ENCODE measurements at places on chromosomes 16 and 17.
A peak's percentile ranks its signal among the peaks of the same experiment; 100 is the strongest.

DNA sequence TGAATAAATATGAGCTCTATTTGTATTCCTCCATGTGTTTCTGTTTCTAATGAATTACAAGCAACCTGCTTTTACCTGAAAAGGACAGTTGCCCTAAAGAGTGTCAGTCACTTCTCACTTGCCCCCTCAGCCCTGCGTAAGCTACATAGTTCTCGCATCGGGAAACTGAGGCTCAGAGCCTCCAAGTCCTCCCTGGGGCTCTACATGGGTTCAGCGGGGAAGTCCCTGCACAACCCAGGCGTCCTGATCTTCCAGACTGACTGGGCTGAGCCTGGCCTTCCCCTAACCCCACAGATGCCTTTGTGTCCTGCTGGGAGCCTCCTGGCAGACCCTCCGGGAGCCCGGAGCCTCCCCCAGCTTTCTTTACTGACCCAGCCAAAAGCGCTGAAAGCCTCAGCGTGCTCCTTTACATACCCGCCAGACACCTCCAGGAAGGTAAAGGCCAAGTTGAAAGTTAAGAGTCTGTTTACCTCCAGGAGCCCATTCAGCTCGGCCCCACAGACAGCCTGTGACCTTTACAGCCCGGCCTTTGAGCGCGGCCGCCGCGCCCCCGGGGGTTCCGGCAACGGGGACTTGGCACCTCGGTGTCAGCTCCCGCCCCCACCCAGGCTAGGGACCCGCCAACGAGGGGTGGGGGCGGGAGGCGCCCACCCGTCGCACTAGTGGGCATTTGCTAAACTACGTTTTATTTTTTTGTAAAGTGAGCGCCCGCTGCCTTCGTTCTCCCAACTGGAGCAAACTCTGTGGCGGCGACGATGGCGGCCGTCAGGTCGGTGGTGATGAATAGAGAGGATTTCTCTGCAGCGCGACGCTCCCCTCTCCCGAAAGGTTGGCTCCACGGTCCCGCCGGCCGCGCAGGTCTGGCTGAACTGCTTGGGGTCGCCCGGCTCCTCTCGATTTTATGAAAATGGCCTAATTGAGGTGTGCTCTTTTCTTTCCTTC is 4.4 kb upstream of the HOXB13 start:
- DNase-seq = peak; percentile 33

DNA sequence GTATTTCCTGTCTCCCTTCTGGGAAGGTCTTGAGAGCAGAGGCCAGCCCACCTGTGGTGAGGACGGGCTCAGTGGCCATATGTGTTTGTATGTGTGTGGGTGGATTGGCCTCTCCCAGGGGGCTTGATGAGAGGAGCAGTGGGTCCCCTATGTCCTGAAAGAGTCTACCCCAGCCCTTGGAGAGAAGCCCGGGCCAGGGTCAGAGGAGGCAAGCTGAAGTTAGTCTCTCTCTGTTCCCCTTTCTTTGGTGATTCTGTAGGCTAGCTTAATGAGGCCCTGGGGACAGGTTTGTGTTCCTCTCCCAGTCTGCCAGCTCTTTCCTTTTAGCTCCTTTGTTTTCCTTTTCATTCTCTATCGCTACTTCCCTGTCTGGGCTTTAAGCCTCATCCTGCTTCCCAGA is 23.8 kb upstream of the NFATC3 start:
- no peak for DNase-seq

- DNase-seq = no peak
Measured at GRCh38 chr17:38685491-38685890, 10.7 kb upstream of the EPOP start.

DNA sequence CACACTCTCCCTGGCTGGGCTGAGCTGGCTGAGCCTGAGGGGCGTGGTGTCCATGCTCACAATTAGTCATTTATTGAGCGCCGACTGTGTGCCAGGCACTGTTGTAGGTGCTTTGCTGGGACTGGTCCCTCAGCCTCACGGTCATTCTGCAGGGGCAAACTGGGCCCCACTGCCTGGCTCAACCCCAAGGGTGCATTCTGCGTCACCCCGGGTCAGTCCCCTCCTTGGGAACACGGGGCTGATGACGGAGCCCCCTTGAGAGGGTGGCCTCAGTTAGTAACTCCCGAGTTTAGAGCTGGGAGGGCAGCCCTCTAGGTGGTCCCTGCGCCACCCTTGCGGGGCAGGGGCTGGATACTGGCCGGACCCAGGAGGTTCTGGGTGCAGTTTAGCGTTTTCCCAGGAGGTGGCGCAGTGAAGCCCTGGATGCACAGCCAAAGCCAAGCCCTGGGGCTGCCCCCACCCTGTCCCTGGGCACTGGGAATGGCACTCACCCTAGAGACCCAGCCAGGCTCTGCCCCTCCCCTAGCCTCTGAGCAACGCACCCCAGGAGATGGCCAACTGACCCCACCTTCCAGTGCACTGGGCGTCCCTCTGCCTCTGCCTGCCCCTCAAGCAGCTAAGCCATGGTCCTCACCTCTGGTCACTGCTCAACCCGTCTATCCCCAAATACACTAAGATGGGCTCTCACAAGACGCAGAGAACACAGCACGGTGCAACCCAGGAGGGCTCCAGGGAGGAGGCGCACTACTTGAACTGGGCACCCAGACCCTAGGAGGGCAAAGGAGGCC is 243.2 kb upstream of the GSE1 start:
- DNase-seq = peak; percentile 57

DNA sequence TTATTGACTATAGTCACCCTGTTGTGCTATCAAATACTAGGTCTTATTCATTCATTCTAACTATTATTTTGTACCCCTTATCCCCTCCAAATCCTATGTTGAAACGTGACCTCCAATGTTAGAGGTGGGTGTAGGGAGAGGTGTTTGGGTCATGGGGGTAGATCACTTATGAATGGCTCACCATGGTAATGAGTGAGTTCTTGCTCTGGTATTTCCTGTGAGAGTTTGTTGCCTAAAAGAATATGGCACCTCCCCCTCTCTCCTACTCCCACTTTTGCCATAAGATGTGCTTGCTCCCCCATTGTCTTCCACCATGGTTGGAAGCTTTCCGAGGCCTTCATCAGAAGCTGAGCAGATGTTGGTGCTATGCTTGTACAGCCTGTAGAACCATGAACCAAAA is 59.3 kb upstream of the BRD7 start:
- no peak for DNase-seq

- no peak for DNase-seq
Measured at GRCh38 chr17:27873746-27874145, 19.4 kb downstream of the LYRM9 start.

DNA sequence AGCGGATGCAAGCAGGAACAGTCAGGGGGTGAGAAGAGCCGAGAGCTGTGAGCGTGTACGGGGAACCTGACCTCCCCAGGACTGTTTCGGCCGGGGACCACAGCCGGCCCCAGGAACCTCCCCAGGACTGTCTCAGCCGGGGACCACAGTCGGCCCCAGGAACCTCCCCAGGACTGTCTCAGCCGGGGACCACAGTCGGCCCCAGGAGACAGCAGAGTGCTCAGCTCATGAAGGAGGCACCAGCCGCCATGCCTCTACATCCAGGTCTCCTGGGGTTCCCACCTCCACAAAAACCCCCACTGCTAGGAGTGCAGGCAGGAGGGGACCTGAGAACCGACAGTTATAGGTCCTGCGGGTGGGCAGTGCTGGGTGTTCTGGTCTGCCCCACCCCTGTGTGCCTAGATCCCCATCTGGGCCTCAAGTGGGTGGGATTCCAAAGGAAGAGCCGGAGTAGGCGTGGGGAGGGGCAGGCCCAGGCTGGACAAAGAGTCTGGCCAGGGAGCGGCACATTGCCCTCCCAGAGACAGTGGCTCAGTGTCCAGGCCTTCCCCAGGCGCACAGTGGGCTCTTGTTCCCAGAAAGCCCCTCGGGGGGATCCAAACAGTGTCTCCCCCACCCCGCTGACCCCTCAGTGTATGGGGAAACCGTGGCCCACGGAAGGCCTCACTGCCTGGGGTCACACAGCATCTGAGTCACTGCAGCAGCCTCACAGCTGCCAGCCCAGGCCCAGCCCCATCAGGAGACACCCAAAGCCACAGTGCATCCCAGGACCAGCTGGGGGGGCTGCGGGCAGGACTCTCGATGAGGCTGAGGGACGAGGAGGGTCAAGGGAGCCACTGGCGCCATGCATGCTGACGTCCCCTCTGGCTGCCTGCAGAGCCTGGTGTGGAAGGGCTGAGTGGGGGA is 4.3 kb downstream of the RHBDF1 start:
- DNase-seq = no peak

- DNase-seq = peak; percentile 34
Measured at GRCh38 chr17:48748718-48749566, 20.4 kb upstream of the HOXB13 start.

DNA sequence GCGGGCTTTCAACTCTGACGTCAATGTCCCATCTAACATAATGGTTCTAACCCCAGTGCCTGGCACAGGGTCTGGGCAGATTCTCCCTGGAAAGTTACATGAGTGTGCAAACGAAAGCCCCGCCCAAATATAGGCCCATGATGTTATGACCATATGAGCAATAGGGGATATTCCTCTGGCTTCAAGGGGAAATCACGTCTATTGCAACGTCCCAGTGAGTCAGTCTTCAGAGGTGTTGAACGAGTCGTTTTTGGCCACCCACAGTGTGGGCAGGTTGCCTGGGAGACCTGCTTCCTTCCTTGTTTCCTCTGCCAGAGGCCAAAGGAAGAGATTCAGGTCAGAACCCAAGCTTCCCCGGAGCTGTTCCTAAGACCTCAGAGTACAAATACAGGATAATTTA is 30.3 kb downstream of the PIK3R5 start:
- peak; percentile 32 for DNase-seq

- DNase-seq = no peak
Measured at GRCh38 chr16:50123417-50123816, 29.7 kb upstream of the TENT4B start.

- DNase-seq = no peak
Measured at GRCh38 chr17:65743308-65743655, 181.8 kb upstream of the AXIN2 start.

DNA sequence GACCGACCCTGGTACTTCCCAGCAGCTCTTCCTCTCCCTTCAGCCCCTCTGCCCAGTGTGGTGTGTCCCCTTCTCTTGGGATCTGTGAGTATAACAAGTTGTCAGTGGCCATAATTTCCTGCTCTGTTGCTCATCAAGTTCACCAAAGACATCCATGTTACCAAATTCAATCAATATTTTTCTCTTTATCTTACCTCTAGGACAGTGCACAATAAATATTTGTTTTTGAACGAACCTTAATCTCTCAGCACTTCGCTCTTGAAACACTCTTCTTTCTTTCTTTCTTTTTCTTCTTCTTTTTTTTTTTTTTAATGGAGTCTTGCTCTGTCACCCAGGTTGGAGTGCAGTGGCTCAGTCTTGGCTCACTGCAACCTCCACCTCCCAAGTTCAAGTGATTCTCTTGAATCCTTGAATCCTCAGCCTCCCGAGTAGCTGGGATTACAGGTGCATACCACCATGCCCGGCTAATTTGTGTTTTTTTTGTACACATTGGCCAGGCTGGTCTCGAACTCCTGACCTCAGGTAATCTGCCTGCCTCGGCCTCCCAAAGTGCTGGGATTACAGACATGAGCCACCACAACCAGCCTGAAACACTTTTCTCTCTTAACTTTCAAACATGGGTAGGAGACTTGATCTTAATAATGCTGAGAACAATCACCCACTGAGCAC is 2.7 kb upstream of the UMOD start:
- DNase-seq = no peak

GRCh38 chr17:4003131-4003500 is 38.9 kb upstream of the ATP2A3 start:
- peak; percentile 44 for DNase-seq

Data from B cell (primary cell).